ENCODE measurements at places on chromosomes 11 and 22.

DNA sequence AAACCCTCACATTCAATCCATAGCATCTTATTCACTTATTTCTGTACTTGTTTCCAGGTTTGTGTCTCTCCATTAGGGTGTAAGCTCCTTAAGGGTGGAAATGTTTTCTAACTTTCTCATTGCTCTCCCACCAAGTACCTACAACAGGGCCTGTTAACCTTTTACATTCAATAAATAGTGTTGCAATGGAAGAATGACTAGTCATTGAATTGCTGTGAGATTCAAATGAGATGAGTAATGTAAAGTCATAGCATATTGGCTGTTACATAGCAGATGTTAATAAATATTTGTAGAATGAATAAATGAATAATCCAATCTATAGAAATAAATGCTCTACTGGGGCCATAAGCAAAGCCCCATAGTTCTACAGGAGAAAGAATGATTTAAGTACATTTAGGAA is 75.4 kb upstream of the DDI1 start:
- DNase-seq, result no peak

DNA sequence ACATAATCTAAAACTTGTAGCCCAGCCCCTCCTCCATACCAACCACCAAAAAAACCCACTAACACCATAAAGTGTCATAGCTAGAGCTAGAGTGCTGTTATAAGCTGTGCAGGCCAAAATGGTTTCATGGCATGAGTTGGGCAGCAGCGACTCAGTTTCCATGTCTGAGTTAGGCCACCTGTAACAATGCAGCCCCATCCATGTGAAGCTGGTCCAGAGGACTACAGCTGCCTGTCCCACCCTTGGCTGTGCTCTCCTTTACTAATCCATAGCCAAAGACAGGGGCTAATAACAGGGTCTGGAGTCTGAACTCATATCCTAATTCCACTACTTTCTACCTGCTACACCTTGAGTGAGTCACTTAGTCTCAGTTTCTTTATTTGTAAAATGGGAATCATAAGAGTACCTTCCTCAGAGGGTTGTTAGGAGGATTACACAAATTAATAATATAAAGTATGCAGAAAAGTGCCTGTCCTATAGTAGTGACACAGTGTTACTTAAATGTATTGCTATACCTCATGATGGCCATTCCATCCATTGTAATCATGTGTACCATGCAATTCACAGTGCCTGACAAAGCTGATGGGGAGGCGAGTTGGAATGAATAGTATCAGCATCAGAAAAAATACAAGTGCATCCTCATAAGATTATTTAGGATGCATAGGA is 20.6 kb downstream of the KCNQ1OT1 start:
- DNase-seq, result no peak

GRCh38 chr22:31089160-31090100 is 8.3 kb downstream of the SMTN start:
- DNase-seq, result peak; percentile 53

DNA sequence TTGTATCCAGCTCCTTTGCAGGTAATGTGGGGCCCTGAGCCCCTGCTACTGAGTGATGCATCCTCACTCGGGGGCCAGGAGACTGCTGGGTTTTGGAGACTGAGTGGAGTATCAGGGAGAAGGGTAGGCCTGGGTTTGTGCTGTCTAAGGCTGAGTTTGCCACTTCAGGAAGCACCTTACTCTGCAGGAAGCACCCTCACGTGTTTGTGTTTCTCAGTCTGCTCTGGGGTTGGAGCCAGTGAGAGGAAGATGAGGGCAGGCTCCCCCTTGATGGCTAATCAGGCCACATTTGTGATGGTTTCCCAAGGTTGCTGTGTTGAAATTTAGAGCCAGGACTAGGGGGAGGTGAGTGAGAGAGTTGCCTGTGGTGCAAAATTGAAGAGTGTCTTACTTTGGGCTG is 13.7 kb upstream of the THY1 start:
- DNase-seq, result no peak

DNA sequence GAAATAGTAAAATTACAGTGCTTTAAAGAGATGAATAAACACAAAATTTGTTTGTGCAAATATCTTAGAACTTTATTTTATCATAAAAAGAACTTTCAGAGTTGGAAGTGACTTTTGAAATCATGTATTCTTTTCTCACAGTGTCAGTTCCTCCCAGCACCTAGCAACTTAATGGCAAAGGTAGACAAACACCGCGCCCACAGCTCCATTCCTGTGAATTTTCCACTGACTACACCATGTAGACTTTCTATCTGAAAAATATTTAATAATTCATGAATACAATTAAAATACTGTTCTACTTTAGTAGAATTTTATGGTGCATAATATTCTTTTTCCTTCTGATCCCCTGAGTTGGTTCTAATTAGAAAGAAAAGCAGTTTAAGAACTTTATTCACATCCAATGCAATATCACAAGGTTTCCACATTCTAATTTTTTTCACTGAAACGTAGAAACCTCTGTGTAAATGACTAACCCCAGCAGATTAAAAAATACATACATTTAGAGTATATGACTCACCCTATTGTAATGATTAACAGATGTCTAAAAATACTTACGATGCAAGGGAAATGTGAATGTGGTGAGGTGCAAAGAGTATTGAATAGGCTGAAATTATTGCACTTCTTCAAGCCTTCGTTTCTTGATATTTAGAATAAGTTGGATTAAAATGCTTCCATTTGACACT is 218.2 kb upstream of the CCDC179 start:
- DNase-seq, result no peak

- no peak for DNase-seq
These were observed 24.5 kb downstream of the RTL6 start for GRCh38 chr22:44473580-44473979.

DNA sequence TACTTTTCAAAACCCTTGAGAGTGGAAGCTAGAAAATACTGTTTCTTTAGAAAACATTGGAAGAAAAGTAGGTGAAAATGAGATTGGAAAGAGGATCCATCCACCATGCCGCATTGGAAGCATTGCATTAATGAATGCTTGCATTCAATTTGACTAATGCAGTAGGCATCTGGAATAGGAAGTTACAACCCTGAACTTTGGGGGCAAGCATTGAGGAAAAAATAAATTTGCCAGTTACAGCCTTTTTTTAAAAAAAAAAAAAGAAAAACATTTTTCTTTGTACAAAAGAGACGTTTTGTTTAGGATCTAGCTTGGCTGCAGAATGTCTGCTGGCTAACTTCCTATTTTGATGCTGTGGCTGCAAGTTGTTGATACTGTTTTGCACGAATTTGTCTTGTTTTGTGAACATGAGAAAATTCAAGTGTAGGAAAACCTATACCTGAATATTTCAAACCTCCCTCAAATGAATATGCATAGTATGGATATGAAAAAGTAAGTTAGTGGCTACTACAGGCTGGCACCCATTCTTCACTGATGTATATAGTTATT is 28.1 kb downstream of the RTN3 start:
- no peak for DNase-seq

DNA sequence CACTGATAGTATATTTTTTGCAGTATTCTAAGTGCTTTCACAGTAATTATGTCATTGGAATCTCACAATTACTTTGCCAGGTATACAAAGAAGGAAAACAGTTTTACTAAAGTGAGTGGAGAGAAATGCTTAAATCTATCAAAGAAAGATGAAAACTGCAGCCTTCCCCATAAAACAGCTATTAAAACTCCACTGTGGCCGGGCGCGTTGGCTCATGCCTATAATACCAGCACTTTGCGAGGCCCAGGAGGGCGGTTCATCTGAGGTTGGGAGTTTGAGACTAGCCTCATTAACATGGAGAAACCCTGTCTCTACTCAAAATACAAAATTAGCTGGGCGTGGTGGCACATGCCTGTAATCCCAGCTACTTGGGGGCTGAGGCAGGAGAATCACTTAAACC is 19.1 kb downstream of the OR51E1 start:
- DNase-seq, result no peak

DNA sequence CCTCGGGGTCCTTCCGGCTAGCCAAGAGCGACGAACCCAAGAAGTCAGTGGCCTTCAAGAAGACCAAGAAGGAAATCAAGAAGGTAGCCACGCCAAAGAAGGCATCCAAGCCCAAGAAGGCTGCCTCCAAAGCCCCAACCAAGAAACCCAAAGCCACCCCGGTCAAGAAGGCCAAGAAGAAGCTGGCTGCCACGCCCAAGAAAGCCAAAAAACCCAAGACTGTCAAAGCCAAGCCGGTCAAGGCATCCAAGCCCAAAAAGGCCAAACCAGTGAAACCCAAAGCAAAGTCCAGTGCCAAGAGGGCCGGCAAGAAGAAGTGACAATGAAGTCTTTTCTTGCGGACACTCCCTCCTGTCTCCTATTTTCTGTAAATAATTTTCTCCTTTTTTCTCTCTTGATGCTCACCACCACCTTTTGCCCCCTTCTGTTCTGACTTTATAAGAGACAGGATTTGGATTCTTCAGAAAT is 1.9 kb upstream of the GCAT start:
- no peak for DNase-seq

DNA sequence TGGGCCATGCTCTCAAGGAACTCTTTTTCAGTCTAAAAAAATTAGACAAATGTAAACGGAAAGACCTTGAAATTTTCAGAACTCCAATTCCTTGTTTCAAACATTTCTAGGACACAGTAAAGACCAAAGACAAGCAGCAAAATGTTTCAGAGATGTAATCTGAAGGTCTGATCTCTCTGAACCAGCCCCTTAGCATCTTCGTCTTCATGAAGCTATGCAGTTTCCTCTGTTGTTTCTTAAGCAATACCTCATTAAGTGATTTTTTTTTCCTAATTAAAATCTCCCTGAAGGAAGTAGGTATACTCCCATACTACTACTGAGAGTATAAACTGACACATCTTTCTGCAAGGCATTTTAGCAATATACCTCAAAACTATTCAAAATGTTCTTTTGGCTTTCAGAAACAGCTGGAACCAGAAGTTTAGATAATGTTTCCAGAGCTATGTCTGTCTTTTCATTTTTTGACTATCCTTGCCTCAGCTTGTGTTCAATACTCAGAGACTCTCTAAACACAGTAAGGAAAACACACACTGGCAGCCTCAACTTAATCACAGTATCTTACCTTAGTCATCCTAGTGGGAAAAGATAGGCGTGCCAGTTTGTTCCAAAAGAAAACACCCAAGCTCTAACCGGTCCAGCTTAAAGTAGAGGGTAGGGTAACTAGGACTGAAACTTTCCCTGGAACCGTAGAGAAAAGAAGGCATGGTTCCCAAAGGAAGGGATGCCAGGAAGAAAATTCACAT is 25.1 kb downstream of the SBF2 start:
- DNase-seq, result no peak

DNA sequence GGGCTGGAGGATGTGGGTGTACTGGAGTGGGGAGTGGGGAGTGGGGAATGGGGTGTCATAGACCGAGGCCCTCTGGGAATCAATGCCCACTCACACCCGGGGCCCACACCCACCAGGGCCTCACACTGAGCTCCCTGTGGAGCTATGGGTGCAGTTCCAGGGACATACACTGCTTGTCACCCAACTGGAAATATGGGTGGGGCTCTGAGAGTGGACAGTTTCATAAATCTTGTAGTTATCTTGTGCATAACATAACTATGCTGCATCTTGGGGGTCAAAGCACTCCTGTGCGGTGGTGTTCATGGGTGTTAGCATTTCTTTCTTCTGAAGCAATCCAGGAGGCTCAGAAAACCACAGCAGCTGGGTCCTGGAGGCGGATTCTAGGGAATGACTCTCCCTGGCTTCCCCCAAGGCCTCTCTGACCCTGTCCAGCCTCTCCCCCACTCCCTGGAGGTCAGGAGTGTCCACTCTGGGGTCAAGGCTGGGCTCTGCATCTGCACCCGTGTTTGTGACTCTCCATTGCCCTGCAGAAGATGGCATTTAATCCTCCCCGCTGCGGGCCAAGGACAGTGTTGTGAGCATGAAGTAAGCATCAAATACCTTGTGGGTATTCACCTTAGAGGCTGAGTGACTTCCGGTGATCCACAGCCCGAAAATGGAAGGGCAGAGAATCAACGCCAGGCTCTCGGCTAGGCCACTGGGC is 172.5 kb downstream of the CTTN start:
- no peak for DNase-seq

GRCh38 chr11:43905813-43906241 is 25.2 kb downstream of the ALKBH3 start:
- no peak for DNase-seq

DNA sequence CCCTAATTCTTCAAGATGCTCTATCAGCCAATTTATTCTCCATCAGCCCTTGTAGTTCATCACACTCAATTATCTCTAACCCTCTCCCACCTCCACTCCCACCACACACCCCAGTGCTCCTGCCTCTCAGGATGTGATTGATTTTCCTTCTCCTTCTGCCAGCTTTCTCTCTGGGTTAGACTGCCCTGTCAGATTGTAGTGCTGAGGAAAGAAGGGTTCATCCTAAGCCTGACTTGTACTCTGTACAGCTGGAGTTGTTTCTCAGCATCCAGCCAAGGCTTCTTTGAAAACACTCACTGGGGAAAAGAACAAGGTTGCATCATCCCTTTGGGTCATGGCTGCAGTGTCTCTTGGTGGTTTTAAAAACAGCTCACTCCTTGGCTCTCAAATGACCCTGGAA is 61.2 kb downstream of the CECR2 start:
- DNase-seq, result no peak

DNA sequence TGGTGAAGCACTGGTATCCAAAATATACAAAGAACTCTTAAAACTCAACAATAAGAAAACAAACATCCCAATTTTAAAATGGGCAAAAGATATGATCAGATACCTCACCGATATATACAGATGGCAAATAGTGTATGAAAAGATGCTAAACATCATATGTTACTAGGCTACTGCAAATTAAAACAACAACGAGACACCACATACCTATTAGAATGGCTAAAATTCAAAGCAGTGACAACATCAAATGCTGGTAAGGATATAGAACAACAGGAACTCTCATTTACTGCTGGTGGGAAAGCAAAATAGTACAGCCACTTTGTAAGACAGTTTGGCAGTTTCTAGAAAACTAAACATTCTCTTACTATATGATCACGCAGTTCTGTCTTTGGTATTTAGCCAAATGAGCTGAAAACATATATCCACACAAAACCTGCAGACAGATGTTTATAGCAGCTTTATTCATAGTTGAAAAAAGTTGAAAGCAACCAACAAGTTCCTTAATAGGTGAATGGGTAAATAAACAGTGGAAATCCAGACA is 38.5 kb downstream of the SIK3 start:
- no peak for DNase-seq

GRCh38 chr11:100727410-100727809 is 40.3 kb downstream of the ARHGAP42 start:
- no peak for DNase-seq

- no peak for DNase-seq
These were observed 4.7 kb upstream of the MAJIN start for GRCh38 chr11:64976651-64977050.

GRCh38 chr11:112794331-112794846 is 166.8 kb upstream of the NCAM1 start:
- DNase-seq, result no peak

GRCh38 chr11:120815319-120816100 is 208.4 kb upstream of the TBCEL start:
- DNase-seq, result peak; percentile 57

DNA sequence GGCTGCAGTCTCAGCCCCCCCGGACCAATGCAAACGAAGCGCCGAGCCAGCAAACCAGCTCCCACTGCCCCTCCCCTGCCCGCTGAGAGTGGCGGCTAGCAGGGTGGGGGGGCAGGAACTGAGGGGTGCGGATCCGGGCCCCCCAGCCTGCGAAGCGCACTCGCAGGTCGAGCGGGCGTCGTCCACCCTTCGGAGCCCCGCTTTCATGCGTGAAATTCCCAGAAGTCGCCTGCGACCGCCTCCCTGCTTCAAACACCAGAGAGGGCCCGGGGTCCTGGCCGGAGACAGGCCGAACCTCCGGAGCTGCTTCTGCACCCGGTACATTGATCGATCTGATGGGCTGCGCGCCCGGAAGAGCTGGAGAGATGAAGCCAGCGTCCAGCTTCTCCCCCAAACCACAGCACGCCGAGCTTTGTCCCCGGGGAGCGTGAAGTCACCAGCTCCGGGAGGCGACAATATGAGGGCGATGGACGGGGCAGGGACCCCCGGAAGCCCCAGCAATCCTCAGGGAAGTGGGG is 646 bp upstream of the PATZ1 start:
- DNase-seq, result peak; percentile 80

Measured in ELF-1 (cell line).